ENCODE measurements at places on chromosomes 4 and X.
A peak's percentile ranks its signal among the peaks of the same experiment; 100 is the strongest.

DNA sequence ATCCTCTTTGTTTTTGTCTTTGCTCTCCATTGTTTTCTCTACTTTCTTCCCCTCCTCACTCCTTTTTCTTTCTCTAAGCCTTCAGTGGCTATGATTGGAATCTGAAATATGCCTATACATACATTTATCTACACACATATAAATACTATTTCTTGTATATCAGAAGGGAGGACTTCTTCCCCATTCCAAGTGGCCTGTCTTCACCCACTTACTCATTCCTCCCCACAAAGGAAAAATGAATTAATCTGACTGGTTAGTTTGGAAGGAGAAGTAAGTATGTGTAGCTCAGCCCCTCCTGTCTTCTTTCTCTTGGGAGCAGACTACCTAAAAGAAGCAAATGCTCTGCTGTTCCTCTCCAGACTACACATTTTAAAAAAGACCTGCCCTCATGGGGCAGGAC, 17.7 kb downstream of the GUCY2F start:
- DNase-seq, result no peak

DNA sequence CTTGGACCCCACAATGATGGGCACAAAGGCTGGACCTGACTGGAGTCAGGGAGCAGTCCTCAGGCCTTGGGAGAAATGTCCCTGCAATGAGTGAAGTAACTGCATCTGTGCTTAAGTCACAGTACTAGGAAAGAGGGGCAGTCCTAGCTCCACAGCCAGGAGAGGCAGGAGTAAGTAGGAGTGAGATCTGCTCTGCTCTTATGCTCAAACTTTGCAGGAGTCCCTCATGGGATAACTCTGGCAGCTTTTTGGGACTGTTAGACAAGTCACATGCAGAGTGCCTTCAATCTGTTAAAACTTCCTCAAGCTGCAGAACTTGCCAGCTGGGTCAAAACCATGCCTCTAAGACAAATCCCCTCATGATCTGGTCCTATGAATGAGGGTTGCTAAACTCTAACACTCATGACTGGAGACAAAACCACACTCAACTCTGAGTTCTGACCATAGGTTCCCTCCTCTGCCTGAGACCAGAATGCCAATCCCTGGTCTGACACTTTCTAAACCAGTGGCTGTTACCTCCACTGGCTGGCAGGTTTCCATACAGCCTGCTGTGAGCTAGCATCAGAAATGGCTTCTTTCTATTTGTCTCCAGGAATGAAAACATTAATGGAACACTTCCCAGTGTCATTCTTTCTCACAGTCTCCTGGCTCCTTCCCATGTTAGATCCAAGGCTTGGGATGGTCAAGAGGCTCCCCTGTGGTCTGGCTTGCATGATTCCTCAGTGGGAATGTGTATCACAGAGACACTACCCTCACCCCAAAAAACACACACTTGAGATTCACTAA, 819.3 kb downstream of the PCDH7 start:
- no peak for DNase-seq

- DNase-seq, result peak; percentile 85
Measured at GRCh38 chr4:153684182-153684970, at the start of gene TLR2. Gene TLR2, plus strand, starts transcription at chr4:153684280. Its CDS starts 18,628 bp downstream, at chr4:153702908.

DNA sequence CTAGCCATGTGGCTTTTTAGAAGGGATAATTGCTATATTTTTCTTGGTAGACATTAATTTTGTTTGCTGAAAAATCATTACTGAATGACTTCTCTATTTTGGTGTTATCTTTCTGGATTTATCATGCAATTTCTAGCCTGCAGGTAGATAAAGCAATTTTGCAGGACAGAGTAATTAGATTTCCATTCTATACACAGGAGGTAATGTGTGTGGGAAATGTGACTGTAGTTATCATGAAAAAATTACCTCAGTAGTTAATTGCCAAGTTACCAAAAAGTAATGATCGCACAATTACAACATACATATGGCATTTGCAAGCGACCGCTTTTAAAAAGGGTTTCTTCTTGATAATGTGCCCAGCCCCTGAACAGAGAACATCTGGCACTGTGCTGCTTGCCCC, 66.1 kb downstream of the KIT start:
- no peak for DNase-seq

- DNase-seq, result no peak
Measured at GRCh38 chr4:142021761-142022160, 385.4 kb downstream of the IL15 start.

GRCh38 chr4:47010912-47011446, 17.6 kb upstream of the GABRA4 start:
- DNase-seq, result peak; percentile 58

GRCh38 chr4:158810487-158811215, 41.8 kb downstream of the FNIP2 start:
- no peak for DNase-seq

- no peak for DNase-seq
Measured at GRCh38 chrX:37755025-37755424, 24.8 kb upstream of the CYBB start.

DNA sequence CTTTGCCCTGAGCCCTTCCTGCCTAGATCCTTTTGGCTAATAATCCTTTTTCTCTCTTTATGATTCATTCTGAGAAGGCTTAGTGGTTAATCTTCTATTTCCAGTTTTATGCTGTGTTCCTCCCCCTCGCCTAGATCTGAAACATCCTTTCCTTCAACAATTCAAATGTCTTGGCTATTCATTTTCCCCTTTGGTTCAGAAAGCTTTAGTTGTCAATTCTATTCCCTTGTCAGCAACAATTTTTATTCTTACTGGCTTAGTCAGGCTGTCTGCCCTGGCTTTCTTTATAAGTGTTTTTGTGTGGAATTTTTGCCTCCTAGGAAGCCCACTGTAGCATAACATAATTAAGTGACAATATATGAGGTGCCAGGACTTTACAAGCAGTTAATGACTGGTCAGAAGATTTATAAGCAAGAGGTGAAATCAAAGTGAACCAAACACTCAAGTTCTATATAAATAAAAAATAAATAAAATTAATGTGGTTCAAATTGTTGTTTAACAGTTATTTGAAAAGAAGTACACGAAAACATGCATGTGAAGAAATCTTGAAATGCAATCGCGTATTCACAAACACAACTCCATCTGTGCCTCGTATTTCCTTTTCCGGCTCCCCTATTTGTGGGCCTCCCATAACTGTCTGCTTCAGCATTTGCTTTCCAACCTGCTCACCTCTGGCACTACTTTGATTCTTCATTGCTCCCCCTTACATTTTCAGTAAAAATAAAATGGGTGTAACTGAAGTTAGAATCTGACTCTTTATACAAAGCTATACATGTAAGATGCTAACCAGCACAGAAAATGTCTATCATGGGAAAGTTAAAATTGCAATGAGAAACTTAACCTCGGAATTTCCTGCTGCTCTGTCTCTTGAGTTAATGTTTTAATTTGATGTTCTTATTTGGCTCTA, 235.4 kb downstream of the SPRY1 start:
- DNase-seq, result no peak

GRCh38 chrX:41737065-41737464, 13.1 kb downstream of the GPR82 start:
- no peak for DNase-seq

GRCh38 chrX:71225009-71225408, 2.0 kb downstream of the GJB1 start:
- no peak for DNase-seq

GRCh38 chr4:118921786-118922185, 33.1 kb downstream of the SYNPO2 start:
- no peak for DNase-seq

GRCh38 chr4:3770323-3771163, 4.4 kb downstream of the ADRA2C start:
- DNase-seq, result no peak

GRCh38 chr4:125772680-125773079, 457.9 kb downstream of the FAT4 start:
- DNase-seq, result no peak

GRCh38 chr4:139367421-139368090, 65.3 kb upstream of the NDUFC1 start:
- DNase-seq, result no peak

DNA sequence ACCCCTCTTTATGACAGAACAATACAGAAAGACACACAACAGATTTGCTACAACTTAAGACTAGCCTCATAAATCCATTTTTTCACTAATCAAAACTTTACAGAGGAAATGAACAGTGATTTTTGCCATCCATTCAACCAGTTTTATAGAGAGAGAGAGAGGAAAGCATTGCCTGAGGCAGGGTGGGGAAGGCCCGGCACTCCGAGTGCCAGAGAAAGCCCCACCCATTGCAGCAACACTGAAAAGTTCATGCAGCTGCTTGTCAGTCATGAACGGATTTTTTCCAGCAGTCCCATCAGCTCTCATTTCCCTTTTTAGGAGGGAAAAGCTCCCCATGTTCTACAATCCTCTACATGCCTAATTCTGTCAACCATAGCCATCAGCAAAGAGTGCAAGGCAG, 236.9 kb downstream of the CHIC1 start:
- no peak for DNase-seq

DNA sequence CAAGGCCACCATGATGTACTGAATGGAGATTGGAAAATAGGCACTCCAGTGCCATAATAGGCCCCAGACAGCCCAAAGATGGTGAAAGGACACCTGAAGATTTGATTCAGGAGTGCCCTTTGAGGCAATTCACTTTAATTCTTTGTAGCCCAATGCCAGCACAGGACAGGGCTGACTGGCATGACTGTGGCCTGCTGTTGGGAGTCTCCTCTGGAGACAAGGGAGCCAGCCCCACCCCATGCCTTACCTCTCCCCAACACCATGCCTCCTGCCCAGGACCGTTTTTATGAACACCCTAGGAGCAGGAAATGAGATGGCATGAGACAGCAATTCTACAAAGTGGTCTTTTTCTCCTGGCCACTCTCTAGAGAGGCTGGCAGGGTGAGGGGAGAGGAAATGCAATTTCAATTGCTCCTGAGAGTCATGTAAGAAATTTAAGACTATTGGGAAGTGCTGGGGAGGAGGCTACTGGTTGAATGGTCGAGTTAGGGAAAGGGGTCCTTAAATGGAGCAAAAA, 94.2 kb upstream of the MAMLD1 start:
- peak; percentile 13 for DNase-seq

- DNase-seq, result no peak
Measured at GRCh38 chr4:69658133-69658532, 5.1 kb upstream of the UGT2A1 start.

DNA sequence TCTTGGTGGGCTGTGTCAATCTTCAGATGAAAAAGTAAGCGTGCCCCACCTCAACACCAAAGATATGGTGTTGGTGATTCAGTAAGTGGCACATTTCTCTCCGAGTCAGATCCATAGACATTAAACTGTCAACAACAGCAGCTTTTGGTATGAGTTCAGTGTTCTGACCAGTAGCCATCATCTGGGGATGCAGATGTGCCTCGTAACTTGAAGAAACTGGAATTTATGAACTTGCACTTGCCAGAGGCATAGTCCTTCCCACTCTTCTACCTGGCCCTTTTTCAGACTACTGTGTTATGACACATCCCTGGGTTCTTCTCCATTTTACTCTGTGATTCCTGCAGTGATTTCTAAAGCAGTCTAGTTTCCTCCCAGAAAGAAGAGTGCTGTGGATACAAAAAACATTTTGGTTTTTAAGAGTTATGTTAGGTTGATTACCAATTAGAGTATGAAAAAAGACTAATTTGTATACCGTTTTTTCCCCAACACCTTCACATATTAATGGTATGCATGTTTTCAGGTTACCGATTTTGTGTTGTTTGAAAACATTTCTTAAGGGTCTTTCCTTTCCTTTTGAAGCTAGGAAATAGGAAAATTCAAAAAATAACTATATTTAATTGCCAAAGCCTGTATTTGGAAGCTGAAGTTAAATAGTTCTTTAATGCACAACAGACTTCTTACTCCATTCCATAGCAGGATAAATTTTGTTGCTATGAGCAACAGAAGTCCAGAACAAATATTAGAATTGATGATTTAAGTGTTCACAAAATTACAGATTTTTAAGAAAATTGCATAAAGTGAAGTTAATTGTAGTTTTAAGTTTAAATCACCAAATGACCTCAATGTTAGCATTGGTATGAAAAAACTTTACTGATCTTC, 39.3 kb downstream of the NUDT6 start:
- no peak for DNase-seq

- no peak for DNase-seq
Measured at GRCh38 chrX:2261831-2262667, 238.7 kb downstream of the DHRSX start.

DNA sequence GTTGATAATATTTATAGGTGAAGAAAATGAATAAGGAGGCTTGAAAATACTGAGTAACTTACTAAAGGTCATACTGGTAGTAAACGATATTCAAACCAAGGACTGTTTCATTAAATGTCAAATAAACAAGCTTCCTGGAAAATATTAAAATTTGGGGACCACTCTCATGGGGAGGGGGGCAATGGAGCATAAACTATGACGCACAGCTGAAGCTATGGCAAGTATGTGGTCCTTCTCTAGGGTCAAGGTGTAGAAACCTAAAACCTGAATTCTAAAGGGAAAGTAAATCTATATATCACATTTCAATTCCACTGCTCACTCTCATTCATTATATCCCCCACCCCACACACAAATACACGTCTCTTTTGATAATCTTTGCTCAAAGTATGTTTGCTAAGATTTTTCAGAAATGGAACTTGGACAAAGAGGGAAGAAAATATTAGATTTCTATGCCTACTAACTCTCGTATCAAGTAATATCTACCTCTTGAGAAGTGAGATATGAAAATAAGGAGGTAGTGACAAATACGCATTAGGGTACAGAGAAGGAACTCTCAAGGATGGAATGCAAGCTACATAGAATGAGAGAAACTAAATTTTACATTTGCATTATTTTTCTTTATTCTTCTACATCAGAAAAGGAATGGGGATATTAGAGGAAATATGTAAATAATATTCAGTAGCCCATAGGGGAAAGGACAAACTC, 84.6 kb downstream of the PDS5A start:
- DNase-seq, result no peak

GRCh38 chrX:10022580-10023245, 55.6 kb downstream of the CLDN34 start:
- DNase-seq, result no peak

- no peak for DNase-seq
Measured at GRCh38 chrX:151982222-151982621, 7.7 kb upstream of the GABRE start.

GRCh38 chr4:14787894-14788293, 214.4 kb upstream of the CPEB2 start:
- DNase-seq, result no peak

- no peak for DNase-seq
Measured at GRCh38 chr4:171534391-171534790, 278.8 kb upstream of the GALNTL6 start.

GRCh38 chr4:76301775-76302162, 4.8 kb upstream of the STBD1 start:
- no peak for DNase-seq

Measured in activated CD8-positive, alpha-beta memory T cell treated with anti-CD3 and anti-CD28 coated beads for 24 hours (primary cell).